ENCODE measurements at places on chromosomes 3 and 15.
A peak's percentile ranks its signal among the peaks of the same experiment; 100 is the strongest.

- no peak for DNase-seq
Measured at GRCh38 chr3:84922682-84923081, 36.1 kb upstream of the CADM2 start.

DNA sequence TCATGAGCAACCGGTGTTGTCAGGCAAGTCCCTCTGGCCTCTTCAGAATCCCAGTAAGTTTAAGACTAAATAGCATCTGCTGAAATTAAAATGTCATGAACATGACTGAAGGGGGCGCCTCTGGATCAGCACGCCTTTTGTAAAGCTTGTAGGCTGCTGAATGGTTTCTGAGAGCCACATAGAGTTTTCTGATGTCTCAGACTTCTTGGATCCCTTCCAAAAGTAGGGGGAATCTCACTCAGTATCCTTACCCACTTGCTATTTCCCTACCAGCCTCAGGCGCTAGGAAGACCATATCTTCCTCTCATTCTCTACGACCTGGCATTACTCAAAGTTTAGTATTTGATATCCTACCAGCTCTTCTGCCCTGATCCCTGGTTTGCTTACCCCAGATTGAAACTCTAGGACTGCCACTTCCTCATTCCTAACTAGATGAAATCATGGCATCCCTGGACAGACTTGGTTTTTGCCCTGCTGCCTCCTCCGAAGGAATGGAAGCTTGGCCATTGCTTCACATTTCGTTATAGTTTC, 62.7 kb upstream of the CD47 start:
- peak; percentile 40 for DNase-seq

- no peak for DNase-seq
Measured at GRCh38 chr3:87792534-87793336, 266.1 kb downstream of the CGGBP1 start.

DNA sequence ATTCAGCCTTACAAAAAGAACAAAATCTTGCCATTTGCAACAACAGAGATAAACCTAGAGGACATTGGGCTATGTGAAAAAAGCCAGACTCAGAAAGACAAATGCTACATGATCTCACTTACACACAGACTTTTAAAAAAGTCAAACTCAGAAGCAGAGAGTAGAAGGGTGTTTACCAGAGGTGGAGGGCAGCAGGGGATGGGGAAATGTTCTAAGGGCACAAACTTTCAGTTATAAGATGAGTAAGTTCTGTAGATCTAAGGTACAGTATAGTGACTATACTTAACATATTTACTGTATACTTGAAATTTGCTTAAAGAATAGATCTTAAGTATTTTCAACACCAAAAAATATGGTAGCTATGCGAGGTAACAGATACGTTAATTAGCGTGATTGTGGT, 3.0 kb downstream of the MYEF2 start:
- no peak for DNase-seq

DNA sequence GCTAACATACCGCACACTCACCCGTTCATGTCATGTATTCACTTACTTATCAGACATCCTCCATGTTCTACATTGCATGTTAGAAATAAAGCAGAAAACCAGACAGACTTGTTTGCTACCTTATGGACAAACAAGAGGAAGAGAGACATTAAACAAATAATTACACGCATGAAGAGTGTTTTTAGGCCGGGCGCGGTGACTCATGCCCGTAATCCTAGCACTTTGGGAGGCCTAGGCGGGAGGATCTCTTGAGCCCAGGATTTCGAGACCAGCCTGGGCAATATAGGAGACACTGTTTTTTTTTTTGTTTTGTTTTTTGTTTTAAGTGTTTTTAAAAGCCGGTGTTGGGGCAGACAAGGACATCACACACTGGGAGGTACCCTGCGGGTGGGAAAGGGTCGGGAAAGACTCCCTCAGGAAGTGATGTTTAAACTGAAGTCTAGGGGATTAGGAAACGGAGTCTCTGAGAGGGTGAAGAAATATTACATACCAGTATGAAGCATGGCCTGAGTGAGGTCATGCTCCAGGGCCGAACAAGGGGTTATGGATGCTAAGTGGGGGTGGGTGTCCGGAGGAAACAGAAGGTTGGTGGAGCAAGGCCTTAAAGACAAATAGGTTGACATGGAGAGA, 2.1 kb upstream of the USP3 start:
- no peak for DNase-seq

DNA sequence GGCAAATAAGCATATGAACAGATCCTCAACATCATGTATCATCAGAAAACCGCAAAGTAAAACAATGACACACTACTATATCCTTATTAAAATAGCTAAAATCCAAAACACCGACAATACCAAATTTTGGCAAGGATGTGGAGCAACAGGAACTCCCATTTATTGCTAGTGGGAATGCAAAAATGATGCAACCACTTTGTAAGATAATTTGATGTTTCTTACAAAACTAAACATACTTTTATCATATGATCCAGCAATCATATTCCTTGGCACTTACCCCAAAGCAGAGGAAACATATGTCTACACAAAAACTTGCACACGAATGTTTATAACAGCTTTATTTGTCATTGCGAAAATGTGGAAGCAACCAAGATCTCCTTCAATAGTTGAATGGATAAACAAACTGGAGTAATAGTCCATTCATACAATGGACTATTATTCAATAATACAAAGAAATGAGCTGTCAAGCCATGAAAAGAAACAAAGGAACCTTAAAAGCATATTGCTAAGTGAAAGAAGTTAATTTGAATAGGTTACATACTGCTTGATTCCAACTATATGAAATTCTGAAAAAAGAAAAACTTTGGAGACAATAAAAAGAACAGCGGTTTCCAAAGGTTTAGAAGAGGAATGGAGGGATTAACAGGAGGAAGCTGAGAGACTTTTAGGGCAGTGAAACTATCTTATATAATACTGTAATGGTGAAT, 172.0 kb downstream of the VPS13C start:
- DNase-seq: no peak

DNA sequence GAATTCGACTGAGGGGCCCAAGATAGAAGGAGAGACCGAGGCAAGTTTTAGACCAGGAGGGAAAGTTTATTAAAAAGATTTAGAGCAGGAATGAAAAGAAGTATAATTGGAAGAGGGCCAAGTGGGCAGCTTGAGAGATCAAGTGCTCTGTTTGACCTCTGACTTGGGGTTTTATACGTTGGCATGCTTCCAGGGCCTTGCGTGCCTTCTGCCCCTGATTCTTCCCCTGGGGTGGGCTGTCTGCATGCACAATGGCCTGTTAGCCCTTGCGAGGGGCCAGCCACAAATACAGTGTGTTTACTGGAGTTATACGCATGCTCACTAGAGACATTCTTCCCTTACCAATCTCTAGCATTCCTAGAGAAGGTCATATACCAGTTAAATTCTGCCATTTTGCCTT, 70.7 kb upstream of the LARS2 start:
- no peak for DNase-seq

GRCh38 chr3:48595526-48596121, 495 bp upstream of the COL7A1 start:
- no peak for DNase-seq

DNA sequence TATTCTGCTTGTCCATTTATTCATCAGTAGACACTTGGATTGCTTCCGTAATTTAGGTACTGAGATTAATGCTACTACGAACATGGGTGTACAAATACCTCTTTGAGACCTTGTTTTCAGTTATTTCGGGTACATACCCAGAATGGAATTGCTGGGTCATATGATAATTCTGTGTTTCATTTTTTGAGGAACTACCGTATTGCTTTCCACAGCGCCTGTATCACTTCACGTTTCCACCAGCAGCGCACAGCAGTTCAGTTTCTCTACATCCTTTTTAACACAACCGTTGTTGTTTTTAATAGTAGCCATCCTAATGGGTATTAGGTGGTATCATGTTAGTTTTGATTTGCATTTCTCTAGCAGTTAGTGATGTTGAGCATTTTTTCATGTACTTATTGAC, 9.5 kb downstream of the PAK2 start:
- DNase-seq: no peak

DNA sequence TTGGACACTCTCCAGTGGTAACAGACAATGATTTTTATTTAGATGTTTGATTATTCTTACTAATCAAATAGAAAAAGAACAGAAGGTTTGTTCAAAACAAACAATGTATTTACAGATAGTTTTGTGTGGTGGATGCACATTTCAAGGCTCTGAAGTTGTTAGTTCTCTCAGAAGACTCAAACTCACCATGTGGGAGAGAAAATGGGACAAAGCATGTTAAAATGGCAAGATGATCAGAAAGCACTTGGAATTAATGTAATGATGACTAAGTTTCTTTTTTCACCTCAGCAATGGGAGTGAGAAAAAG, 450.5 kb upstream of the KCNMB2 start:
- no peak for DNase-seq

GRCh38 chr3:58630076-58630709, 36.4 kb downstream of the FAM3D start:
- peak; percentile 38 for DNase-seq

- peak; percentile 62 for DNase-seq
Measured at GRCh38 chr3:165854696-165855095, 17.5 kb upstream of the BCHE start.

DNA sequence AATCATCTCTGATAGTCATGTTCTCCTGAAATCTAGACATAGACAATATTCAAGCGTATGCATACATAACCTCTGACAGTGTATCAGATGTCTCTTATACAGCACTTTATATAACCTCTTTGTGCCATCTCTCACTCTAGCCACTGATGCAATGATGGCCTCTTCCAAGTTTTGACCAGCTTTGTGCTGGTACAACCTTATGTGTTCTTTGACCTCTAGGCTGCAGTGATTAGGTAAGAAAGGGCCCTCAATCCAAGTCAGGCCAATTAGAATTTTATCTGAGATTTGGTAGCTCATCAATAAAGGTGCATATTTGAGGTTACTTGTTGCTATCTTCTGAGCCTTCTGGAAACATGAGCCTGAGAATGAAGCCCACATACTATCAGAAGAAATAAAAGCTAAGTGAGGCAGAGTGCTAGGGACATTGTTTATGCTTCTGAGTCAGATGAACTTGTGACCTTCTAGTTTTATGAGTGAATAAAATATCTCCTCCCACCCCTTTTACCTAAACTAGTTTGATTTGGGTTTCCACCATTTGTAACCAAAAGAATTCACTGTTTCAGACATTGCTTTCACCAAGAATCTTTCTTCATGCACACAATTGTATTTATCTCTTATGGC, 283.2 kb upstream of the SUCLG2 start:
- no peak for DNase-seq

- DNase-seq: no peak
Measured at GRCh38 chr15:39445931-39446330, 134.9 kb upstream of the THBS1 start.

GRCh38 chr3:188400494-188401243, 246.7 kb downstream of the LPP start:
- no peak for DNase-seq

GRCh38 chr3:127457094-127457475, 133.4 kb downstream of the TPRA1 start:
- peak; percentile 92 for DNase-seq

GRCh38 chr3:139808201-139808600, 126.8 kb upstream of the CLSTN2 start:
- no peak for DNase-seq

GRCh38 chr15:25175789-25176615, 221.2 kb downstream of the SNRPN start:
- DNase-seq: no peak

DNA sequence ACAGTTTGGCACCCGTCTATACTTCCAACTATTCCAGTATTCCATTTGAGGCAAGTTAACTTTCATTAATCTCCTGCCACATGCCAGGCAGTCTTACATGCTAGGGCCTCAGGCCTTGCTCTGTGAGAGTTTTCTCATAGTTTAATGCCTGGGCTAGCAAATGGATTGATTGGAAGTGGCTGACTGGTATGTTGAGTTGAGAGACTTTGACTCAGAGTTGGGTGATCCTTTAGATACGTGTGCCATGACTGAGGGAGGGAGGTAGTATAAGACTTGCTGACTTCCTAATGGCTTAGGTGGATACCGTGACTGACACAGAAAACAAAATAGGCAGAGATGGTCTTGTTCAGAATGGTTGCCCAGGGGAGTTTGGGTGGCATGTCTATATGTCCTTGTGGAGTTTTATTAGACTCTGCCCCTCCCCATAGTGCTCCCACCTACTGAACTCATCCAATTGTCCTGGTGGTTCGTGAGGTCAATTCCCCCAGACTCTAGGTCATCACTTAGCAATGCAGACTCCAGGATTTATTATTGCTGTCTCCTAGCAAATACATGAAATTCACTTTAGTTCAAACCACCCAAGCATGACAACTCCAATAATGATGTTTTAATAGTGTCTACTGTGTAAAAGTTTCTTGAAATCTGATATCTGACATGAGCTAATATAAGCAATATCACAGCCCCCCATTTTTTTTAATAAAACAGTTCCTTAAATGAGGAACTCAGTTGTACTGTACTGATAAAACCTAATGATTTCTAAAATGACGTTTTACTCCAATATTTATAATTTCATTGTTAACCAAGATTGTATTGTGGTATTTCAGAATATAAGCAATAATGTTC, 413.9 kb upstream of the MDFIC2 start:
- DNase-seq: no peak

DNA sequence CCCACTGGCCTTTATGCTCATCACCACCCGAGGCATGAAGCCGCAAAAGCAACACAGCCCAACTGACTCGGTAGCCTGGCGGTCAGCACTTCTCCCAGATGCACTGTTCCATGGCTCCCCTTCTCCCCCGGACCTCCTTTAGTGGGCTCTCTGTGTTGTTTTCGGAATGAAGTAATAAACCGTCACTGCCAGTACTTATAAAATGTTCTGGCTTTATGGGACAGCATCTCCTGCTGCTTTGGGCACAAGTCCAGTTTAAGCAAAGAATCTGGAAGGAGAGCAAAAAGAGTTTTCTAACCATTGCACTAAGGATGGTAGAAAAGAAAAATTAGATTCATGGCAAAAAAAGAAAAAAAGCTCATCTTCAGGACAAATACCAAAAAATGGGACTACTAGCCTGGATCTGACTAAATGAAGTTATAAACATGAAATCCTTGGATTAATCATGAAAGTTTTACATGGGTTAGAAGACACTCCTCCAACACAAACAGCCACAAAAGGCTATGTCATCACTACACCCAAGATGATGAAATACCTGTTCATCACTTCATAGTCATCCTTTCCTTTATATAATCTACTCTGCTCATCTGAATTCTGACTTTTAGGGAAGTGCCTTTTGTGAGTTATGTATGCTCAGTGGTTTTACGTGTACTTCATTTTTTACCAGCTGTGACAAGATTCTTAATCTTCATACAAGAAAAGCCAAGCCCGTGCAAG, 89.5 kb upstream of the UBE2E2 start:
- DNase-seq: no peak

DNA sequence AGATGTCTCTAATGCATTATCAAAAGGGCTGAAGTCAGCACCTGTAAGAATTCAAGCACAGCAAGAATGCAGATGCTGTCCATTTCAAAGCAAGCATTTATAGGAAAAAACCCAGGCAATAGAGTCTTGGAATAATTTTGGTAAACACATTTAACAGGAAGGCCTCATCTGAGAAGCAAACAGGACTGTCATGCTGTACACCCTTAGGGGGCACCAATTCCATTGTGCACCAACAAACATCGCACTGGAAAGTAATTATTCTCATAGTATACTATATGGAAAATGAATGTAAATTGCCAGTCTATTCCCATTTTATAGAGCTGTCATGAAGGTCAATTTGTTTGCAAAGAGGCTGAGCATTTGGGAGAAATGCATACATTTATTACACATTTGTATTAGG, 247.3 kb upstream of the SUCLG2 start:
- DNase-seq: no peak

Measured in NCI-H1417 (cell line).